CD4-positive, alpha-beta T cell treated with Interleukin-6 at 100 ng/mL for 8 hours (primary cell): ENCODE measurements at places on chromosomes 5 and 9.

DNA sequence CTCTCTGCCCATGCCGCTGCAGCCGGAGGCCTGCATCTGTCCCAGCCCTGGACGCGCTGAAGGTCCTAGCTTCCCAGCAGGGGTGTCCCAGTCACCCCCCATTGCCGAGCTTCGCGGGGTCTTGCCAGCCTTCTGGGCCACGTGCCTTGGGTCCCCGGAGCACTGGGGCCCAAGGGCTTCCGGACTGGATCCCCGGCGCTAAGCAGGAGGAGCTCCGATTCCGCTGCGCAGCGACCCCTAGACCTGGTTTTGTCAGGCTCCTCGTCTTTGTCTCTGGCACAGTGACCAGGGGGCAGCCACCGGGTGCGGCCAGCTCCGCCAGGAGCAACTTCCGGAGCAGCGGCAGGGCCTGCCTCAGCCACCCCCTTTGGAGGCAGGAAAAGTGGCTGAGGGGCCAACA is 3.3 kb upstream of the IRX1 start:
- no peak for DNase-seq

DNA sequence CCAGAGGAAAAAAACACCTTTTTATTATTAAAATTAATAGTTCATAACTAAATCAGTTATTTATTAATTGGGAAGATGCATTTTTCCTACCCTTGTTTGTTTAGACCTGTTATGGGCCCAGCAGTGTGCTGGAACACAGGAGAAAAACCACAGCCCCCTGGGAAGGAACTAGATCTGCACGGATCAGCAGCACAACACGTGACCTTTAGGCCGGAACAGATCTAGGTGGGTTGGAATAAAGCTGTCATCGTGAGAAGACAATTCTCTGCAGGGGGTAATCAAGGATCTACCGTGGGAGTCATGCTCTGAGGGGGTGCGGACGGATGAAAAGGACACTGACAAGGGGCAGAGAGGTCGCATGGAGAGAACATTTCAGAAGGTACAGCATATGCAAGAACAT is 95.8 kb upstream of the SPATA31C2 start:
- DNase-seq: no peak

- no peak for DNase-seq
These were observed 146.8 kb downstream of the SIL1 start for GRCh38 chr5:139051392-139051791.

- DNase-seq: no peak
These were observed 1.5 kb upstream of the DEPDC1B start for GRCh38 chr5:60701321-60701968.

- DNase-seq: no peak
These were observed 147.4 kb downstream of the CDK5RAP2 start for GRCh38 chr9:120432600-120432999.

DNA sequence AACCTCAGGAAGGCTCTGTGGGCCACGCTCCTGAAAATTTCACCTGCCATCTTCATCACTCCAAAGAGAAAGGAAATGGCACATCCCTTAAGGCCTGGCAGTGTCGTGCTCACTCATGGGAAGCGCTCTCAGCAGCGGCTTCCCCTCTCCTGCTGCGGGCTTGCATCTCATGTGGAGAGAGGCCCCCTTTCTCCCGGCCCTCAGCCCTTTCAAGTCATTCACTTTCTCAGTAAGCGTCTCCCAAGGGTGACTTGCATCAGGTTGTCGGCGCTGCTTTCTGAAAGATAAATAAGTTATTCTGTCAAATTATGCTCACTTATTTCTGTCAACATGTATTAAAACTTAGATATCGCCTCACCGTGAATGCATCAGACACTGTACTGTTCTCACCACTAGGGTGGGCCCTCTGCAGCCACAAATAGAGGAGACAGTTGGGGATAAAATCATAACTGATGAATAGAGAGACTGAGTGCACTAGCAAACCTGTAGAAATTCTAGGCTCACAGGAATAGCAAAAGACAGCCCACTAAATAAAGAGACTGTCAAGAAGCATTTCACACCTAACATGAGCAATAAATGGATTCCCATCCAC is 174.6 kb downstream of the RFK start:
- DNase-seq: no peak

GRCh38 chr9:121694600-121694999 is 43.2 kb downstream of the DAB2IP start:
- DNase-seq: no peak

- DNase-seq: no peak
These were observed 47.0 kb upstream of the PDE8B start for GRCh38 chr5:77163453-77163852.

GRCh38 chr9:124125651-124125977 is 114.0 kb downstream of the LHX2 start:
- no peak for DNase-seq

GRCh38 chr9:112301420-112301819 is 32.0 kb downstream of the PTBP3 start:
- no peak for DNase-seq
